ENCODE measurements at places on chromosomes 3 and 15. TPM values are rescaled to one million over a fixed set of nuclear protein-coding genes. Genes with fewer than 3 reads are reported as not detected.

ATP13A5 gene
- polyA plus RNA-seq = not detected

SEMA5B gene
- not detected for polyA plus RNA-seq

MYRIP gene
- not detected for polyA plus RNA-seq

AQP9 gene
- 0.11 TPM for polyA plus RNA-seq

PLCH1 gene
- polyA plus RNA-seq = 0.02 TPM

STAC gene
- 0.76 TPM for polyA plus RNA-seq

KIF7 gene
- 3.8 TPM for polyA plus RNA-seq

KAT2B gene
- polyA plus RNA-seq = 1.2 TPM

C3orf85 gene
- not detected for polyA plus RNA-seq

FGF7 gene
- polyA plus RNA-seq = not detected

HIGD2B gene
- not detected for polyA plus RNA-seq
